Foreskin keratinocyte (primary cell): ENCODE measurements at places on chromosomes 4 and X. TPM values are rescaled to one million over a fixed set of nuclear protein-coding genes. Genes with fewer than 3 reads are reported as not detected.

PTPN13 gene
- total RNA-seq = 65.2 and 73.5 TPM in 2 replicates

NAP1L2 gene
- total RNA-seq = 1.6 and 1.9 TPM in 2 replicates

USP53 gene
- total RNA-seq = 22.7 and 24.5 TPM in 2 replicates

CYSLTR1 gene
- total RNA-seq = not detected in 2 replicates
